Naive thymus-derived CD8-positive, alpha-beta T cell (primary cell): ENCODE measurements at places on chromosomes 11 and 22. TPM values are rescaled to one million over a fixed set of nuclear protein-coding genes. Genes with fewer than 3 reads are reported as not detected.

DNA sequence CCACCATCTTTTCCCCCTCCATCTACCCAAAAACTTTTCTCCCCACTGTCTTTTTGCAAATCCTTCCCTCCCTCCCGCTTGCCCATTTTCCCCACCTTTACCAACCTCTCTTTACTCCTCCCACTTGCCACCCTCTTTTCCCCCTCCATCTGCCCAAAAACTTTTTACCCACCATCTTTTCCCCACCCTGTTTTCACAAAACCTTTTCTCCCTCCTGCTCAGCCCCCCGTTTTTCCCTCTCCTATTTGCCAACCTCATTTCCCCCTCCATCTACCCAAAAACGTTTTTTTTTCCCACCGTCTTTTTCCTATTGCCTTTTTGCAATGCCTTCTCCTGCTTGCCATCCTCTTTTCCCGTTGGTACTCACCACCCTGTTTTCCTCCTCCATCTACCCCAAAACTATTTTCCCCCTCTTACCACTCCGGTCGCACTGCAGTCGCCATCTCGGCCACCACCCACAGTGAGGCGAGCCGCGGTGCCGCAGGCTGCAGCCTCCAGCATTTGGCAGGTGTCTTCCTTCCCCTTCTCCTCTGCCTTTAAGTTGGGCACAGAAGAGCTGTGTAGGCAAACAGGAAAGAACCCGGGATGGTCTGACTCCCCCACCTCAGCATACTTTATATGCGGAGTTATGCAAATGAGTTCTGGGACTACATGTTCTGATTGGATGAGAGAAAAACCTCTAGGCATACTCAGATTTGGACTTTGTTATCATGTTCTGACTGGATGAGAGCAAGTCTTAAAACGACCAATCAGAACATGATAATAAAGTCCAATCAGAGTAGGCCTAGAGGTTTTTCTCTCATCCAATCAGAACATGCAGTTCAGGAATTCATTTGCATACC lies 121.2 kb upstream of the VPREB1 start:
- DNase-seq: no peak

GRCh38 chr11:14065141-14065540 lies 102.6 kb downstream of the SPON1 start:
- no peak for DNase-seq

DNA sequence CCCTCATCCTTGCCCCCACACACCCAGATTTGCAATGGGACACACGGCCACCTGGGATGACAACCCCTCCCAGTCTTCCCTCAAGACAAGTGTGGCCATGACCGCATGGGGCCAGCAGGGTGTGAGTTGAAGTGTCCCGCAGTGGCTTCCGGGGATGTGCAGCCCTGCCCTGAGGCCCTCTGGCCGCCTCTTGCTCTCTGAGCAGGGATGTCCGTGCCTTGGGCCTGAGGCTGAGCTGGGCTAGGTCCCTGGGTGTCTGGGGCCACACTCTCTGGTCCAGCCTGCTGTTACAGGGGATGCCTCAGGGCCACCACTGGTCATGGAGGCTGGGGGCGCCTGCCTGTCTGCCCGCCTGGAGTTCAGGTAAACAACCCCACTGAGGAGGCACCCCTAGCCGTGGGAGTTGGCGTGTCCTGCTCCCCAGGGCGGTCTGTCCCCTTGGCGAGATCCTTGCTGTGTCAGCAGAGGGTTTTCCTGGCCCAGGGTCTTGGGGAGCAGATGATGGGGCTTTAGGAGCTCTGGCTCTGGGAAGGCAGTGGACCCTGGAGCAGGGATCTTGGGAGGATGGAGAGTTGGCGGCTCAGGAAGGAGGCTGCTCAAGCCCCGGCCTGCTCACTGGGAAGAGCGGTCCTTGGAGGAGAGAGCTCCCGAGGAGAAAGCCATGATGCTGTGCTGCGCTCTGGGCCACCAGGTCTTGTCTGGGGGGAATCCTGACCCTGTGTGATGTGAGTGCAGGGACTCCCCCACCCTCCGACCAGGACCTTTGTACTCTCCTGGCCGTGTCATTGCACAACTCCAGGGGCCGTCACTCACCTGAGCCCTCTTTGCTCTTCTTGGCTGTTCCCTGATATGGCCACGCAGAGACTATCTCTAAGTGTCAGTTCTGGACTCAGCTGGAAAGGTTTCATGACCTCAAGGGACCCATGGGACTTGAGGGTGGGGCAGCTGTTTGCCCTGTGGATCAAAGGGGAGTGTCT lies 67.9 kb downstream of the KCNQ1 start:
- no peak for DNase-seq

DNA sequence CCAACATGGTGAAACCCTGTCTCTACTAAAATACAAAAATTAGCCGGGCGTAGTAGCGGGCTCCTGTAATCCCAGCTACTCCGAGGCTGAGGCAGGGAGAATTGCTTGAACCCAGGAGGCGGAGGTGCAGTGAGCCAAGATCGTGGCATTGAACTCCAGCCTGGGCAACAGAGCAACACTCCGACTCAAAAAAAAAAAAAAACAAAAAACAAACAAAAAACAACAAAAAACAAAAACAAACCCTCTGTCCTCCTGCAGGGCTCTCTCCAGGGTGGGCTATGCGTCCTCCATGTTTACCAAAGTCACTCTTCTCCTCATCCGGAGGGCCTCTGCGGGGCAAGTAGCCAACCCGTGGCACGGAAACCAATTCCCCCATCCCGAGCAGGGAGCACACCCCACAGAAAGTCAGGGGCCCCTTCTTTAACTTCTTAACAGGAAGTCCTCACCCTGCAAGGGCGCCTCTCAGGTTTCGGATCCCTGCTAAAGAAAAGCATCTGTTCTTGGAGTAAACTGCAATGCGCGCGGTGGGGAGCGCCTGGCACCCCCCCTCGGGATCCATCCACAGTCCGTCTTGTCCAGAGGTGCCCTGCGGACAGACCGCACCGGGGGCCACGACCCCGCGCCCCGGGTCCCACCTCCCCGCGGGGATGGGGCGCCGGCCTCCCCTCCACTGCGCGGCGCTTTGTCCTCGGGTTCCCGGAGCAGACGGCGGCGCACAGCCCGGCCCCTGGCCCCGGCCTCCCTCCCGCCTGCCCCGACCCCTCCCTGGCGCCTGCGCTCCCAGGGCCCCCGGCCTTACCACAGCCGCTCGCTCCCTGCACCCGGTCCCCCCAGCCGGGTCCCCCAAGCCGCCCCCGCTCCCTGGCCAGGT lies 712 bp downstream of the CERK start:
- peak; percentile 34 for DNase-seq

DNA sequence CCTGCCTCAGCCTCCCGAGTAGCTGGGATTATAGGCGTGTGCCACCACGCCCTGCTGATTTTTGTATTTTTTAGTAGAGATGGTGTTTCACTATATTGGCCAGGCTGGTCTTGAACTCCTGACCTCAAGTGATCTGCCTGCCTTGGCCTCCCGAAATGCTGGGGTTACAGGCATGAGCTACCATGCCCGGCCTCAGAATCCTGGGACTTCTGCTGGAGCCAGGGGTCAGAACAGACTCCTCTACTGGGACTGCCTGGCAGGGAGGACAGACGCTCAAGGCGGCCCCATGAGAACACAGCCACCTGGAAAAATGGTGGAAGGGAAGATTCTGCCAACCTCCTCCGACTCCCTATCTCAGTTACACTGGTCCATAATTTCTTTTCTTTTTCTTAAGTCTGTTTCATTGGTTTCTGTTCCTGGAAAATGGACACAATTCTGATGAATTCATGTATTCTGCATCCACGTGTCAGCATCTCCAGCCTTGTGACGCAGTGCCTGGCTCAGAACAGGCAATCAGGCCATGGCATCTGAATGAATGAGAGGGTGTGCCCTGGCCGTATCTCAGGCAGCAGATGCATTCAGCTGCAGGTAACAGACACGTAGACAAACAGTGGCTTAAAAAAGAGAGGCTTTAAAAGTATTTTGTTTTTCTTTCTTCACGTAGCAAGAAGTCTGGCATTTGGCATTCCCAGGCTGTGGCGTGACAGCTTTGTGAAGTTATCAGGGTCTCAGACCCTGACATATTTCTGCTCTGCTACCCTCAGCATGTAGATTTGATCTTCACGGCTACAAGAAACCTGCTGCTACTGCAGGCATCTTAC lies 4.8 kb downstream of the SMIM38 start:
- no peak for DNase-seq

- no peak for DNase-seq
These were observed 62.7 kb downstream of the CSTPP1 start for GRCh38 chr11:46999217-46999616.

Gene PKP3
- 0.16 TPM for total RNA-seq
